CD4-positive, alpha-beta T cell treated with Interleukin-6 at 100 ng/mL for 8 hours (primary cell): ENCODE measurements at places on chromosomes 6 and 20.

DNA sequence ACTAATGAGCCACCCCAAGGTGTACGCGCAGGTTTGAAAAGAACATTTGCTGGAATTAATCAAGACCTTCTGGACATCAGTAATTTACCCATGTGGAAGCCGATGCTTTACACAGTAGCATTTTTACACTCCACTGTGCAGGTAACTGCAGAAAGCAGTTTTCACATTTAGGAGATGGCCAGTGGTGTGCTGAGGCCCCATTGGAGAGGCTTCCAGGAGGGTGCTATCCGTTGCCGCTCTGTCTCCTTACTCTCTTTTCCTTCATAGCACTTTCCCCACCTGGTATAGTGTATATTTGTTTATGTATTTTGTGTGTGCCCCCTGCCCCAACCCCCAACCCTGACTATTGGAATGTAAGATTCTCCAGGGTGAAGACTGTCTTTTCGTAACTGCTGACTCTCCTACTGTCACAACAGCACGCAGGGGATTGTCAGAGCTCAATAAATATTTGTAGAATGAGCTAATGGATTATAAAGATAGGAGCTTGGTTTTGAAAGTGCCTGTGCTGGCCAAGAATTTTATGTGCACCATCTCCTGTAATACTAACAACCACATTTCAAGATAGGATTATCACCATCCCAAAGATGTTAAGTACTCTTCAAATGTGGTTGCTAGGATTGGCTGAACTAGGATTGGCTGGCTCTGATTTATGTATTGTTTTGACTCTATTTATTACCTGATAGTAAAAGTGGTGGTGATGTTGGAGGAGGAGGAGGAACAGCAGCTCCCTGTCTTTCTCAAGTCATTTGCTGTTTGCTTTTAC is 74.0 kb upstream of the GLP1R start:
- no peak for DNase-seq

DNA sequence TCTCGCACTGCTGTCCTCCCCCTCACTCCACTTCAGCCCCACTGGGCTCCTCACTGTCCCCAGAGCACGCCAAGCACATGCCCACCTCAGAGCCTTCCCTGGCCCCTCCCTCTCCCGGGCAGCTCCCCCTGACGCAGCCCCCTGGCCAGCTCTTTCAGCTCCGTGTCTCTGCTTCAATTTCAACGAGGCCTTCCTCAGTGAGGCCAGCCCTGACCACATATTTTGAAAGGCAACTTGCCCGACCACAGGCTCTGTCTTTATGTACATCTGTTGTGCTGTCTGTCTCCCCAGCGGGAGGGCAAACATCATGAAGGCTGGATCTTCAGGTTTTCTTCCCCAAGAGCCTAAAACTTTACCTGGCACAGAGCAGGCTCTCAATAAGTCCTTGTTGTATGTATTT is 44.6 kb downstream of the JPH2 start:
- no peak for DNase-seq

- DNase-seq: peak; percentile 7
Measured at GRCh38 chr6:43269273-43270007, 26.2 kb downstream of the TTBK1 start.

- no peak for DNase-seq
Measured at GRCh38 chr20:10527781-10528180, 92.7 kb downstream of the SLX4IP start.

DNA sequence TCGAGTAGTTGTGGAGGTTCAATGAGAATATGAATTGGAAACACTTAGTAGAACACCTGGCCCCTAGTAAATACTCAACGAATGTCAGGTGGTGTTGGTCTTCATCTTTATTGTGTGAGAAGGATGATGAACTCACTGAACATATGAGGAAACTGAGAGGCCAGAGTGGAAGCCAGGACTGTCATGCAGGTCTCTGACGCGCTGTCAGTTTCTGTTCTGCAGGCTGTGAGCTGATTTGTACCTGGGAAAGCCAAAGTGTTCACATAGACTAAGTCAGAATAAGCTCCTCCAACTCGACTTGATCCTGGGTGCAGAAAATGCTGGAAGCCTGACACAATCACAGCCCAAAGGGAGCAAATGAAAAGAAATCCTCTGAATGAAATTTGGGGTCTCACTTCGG is 222.2 kb downstream of the LY86 start:
- DNase-seq: no peak

- no peak for DNase-seq
Measured at GRCh38 chr6:138486249-138487101, 12.8 kb downstream of the NHSL1 start.

- DNase-seq: no peak
Measured at GRCh38 chr20:20850407-20850806, 138.0 kb upstream of the RALGAPA2 start.

GRCh38 chr20:62209850-62210495 is 10.1 kb downstream of the HRH3 start:
- no peak for DNase-seq

- DNase-seq: no peak
Measured at GRCh38 chr20:18011951-18012645, 43.3 kb downstream of the MGME1 start.

DNA sequence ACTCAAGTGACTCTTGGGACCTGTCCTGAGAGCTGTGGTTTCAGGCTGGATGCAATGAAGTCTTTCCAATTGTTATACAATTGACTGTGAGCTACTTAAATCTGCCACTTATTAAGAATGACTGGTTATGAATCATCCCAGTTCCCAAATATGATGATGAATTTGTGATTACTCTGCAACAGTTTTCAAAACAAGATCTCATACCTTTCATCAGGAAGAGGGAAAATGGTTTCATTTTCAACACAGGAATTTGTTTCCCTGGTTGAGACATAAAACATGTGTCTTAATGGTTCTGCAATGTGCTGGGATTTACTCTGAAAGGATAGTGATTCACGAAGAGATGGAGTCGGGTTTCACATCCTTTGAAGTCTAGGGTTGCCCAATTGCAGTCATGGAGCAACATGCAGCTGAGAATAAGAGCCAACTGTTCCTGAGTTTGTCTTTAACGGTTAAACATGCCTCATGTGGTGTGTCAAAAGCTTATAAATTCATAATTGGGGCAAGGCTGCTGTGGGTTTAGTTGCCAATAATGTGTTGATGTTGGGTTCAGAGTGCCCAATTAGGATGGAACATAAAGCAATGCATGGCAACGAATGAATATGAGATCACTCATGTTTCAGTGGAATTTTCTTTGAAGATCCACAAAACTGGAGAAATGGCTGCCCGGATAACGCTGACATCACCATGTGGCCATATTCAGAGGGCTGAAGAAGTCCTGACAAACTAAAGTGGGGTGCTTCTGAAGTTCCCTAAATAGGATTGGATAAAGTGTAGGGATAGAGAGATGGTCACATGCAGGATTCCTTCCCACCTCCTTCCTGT is 41.0 kb downstream of the CYP24A1 start:
- DNase-seq: no peak

- peak; percentile 60 for DNase-seq
Measured at GRCh38 chr6:16483315-16483875, 245.0 kb downstream of the GMPR start.

GRCh38 chr6:166194914-166195859 is 27.5 kb upstream of the TBXT start:
- no peak for DNase-seq

GRCh38 chr6:158849899-158850806 is 31.0 kb upstream of the EZR start:
- peak; percentile 78 for DNase-seq

GRCh38 chr20:5674176-5674660 is 76.0 kb upstream of the SHLD1 start:
- no peak for DNase-seq

DNA sequence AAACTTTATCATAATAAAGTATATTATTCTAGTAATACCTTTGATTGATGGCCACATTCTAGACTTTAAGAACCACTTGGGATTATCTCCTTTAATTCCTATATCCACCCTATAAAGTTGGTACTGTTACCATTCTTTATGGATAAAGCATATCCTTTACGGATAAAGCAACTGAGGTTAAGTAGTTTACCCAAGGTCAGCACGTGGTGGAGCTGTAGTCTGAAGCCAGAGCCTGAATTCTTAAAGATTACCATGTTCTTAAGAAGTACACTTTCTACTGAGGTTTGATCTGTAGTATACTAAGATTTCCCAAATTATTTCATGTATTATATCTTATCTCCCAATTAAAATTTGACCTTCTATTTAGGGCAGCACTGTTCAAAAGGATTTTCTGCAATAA is 3.0 kb upstream of the NCOA7 start:
- no peak for DNase-seq

- no peak for DNase-seq
Measured at GRCh38 chr6:1399085-1399780, 9.9 kb downstream of the FOXF2 start.

DNA sequence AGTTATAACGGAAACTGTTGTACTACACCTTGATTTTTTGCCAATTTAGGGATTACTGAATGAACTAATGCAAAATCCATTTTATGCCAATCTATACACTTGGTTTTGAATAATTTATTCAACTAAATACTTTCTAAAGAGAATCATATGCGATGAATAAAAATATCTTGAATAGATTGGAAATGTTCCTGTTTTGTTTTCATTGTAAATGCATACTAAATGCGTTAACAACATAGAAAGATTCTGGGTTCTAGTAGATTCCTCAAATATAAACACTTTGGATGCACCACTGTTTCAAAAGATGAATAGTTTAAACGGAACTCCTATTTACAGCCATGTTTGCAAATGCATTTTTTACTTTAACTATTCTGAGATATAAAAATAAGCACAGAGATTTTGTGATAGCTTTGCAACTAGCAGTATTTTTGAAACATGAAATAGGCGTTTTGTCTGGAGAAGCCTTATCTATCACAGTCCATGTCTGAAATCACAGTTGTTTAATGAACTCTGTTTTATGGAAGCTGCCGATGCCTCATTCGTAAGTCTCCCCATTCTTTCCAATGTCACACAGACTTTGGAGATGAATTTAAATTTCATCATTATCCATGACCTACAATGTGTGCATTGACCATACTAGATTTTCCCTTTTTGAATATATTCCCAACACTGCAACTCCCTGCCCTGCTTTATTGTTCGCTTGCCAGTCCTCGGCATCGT is 277.7 kb upstream of the QKI start:
- no peak for DNase-seq

- no peak for DNase-seq
Measured at GRCh38 chr6:161486361-161487216, 212.7 kb upstream of the AGPAT4 start.

DNA sequence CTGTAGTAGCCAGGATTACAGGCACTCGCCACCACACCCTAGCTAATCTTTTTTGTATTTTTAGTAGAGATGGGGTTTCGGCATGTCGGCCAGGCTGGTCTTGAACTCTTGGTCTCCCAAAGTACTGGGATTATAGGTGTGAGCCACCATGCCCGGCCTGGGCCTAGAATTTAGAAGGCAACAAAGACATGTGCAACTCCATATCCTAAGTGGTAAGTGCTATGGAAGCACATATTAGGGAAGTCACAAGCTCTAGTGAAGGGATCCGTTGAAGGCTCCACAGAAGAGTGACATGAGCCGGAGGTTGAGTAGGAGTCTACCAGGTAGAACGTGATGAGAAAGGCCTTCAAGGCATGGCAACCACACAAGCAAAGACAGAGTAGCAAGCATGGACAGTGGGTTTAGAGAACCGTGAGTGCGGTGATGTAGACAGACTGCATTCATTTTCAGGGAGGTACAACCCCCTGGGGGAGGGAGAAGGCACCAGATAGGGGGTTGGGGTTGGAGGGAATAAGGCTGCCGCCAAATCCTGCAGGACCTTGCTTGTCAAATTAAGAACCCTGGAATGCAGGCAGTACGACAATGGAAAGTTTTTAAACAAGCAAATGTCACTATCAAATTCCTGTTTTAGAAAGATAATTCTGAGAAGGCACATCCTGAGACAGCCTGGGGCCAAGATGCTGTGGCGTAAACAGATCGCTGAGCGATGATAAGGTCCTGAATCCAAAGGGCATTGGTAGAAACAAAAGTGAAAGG is 50.2 kb downstream of the ARHGAP18 start:
- no peak for DNase-seq

GRCh38 chr6:75331151-75331550 is 46.6 kb upstream of the TMEM30A start:
- no peak for DNase-seq

DNA sequence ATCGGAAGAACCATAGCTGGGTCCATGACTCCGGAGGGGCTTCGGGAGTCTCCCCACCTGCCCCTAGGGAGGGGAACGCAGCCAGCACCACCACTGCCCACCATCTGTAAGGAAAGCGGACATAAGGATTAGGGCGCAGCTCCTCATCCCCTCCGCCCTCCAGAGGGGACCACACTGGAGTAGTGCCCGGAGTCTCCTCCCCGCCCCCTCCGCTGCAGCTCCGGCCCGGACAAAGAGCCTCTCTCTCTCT is 628 bp downstream of the SLC35B2 start:
- no peak for DNase-seq

- DNase-seq: no peak
Measured at GRCh38 chr20:17652411-17652810, 29.6 kb downstream of the RRBP1 start.
